ENCODE measurements at places on chromosomes 2 and 18. TPM values are rescaled to one million over a fixed set of nuclear protein-coding genes. Genes with fewer than 3 reads are reported as not detected.

GRCh38 chr2:37985333-37985732 is 60.2 kb downstream of the RMDN2 start:
- DNase-seq = no peak

DNA sequence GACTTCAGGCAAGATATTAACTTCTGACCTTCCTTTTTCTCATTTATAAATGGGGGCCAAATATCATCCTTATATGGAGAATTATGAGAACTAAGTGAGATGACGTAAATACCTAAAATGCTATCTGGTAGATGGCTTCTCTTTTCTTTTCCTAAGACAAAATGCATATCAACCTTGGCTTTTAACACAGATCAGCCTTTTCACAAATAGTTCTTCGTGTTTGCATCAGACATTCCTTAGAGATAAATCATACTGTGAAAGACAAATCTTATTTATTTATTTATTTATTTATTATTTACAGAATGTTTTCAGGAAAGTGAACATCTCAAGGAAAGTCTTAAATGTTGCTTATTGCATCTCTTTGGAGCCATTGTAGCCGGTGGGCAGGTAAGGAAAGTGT is 62.8 kb downstream of the NBEAL1 start:
- no peak for DNase-seq

DNA sequence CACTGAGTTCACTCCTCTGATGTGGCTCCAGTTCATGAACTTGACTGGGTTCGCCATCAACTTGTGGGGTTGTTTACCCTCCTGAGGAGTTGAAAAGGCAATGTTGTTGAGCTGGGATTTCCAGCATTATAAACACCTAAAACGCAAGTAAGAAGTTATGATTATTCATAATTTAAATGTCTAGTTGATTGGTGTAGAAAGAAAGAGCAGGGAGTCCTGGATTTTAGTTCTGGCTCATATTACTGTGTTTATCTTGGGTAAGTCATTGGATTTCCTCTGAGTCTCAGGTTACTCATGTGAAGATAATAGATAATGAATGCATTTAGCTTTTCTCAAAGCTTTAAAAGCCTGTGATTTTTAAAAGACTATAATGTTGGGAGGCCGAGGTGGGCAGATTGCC is 438.0 kb upstream of the CDH20 start:
- DNase-seq = no peak

The EFR3B gene
- 0.58 TPM for total RNA-seq

The HTR2B gene
- not detected for total RNA-seq

- no peak for DNase-seq
These were observed 901 bp downstream of the FEZ2 start for GRCh38 chr2:36597003-36597531.

- DNase-seq = no peak
These were observed 57.7 kb downstream of the ODC1 start for GRCh38 chr2:10390369-10390801.

DNA sequence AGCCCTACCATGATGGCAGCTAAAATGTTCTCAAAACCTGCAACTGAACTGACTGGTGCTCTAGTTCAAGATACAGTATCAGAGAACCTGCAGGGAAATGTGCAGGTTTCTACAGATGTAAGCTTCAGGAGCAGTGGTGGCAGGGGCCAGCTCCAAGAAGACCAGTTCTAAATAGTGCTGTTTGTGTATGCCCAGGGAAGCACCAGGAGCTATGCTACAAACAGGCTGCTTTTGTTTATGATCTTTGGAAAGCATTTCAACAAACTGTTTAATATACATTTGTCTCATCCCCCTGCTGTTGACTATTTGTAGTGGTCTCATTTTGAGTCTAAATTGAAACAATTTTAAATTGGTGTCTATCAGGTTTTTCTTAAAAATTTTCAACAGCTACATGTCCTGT is 20.7 kb downstream of the FZD5 start:
- DNase-seq = no peak
